ENCODE measurements at places on chromosomes 16 and 17.

GRCh38 chr17:78264590-78264989, 33.2 kb downstream of the TMEM235 start:
- no peak for DNase-seq

DNA sequence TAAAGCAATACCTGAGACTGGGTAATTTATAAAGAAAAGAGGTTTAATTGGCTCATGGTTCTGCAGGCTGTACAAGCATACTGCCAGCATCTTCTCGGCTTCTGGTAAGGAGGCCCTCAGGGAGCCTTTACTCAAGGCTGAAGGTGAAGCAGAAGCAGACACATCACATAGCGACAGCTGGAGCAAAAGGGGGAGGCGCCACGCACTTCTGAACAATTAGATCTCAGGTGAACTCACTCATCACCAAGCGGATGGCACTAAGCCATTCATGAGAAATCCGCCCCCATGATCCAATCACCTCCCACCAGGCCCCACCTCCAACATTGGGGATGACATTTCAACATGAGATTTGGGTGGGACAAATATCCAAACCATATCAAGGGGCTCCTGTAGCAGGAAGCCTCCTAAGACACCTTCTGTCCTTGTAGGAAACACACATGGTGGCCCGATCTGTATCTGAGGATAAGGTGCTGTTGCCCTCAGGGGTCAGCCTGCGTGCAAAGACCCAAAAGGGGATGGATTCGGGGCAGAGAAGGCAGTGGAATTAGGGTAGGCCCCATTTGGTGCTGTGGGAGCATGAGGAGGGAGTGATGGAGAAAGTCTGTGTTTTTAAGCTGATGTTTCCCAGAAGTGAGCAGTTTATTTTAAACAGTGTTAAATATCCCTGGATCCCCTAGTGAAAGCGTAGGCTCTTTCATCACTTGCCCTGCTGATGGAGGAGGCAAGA, 23.0 kb downstream of the IL21R start:
- no peak for DNase-seq

DNA sequence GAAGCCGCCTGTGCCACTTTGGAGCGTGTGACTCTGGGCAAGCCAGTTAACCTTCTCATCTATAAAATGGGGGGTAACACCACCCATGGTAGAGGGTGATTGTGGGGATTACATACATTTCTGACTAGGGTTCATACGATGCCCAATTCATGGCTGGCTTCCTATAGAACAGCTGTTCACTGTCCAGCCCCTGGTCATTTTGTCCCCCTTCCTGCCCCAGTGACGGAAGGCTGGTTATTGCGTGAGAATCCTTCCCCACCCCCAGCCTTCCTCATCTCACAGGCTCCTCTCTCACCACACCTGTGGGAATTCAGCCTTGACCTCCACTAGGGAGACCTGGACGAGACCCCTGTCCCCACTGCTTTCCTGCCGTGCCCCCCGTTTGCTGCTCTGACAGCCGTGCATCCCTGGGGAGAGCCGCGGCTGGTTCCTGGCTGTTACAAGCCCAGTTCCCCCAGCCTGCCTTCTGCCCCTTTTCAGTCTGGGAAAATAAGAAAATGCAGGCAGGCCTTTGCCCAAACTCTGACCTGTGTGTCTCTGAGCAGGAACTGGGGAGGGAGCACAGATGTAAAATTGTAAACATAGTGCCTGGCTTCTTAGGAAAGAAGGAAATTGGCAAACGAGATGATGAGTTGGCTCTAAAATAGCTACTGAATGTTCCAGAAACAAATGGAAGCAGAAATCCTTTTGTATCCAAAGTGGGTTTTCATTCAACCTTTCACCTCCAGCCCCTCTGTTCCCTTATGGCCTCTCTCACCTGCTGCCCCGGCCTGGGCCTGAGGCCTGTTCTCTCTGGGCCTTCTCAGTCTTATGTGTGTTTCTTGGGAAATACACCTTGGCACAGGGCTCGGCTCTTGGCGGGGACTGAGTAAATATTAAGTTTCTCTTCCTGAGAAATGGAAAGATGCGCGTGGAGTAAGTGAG, 67.3 kb downstream of the OR1D5 start:
- peak; percentile 91 for DNase-seq

- no peak for DNase-seq
These were observed 29.9 kb downstream of the SMARCE1 start for GRCh38 chr17:40617678-40618240.
